ENCODE measurements at places on chromosomes 11 and 22.

- DNase-seq = peak; percentile 55
Measured at GRCh38 chr22:39496131-39496838, 5.8 kb upstream of the MIEF1 start.

- DNase-seq = no peak
Measured at GRCh38 chr22:44277386-44278135, 35.2 kb downstream of the SHISAL1 start.

GRCh38 chr22:46165977-46166376, 15.7 kb downstream of the PPARA start:
- no peak for DNase-seq

DNA sequence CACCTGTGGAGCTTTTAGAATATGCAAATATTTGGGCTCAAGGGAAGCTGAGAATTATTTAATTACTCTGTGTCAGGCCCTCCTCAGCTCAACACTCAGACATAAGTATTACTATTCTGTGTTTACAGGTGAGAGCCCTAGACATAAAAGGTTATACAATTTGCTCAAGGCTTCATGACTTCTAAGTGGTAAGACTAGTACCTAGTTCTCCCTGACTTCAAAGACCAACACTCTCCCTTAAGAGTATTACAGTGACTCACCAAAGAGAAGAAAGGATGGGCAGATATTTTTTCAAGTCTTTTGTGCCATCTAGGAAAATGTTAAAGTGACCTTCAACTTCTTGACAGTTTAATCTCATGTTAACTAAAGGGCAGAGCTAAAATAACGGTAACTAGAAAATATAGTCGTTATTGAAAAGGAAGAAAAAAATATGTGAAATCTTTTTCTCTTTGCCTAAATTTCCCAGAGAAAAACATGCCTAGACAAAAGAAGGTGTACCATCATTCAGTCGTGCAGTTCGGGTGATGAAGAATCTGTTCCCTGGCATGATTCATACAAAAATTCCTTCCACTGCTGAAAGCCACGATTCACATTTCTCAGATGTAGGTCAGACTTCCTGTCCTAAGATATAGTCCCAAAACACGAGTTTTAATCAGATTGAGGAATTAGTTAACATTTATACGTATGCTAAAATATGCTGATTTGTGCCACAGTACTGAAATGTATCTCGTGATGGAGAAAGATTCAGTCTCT, 849.1 kb upstream of the API5 start:
- no peak for DNase-seq

- no peak for DNase-seq
Measured at GRCh38 chr22:22993184-22993583, 77.1 kb upstream of the GNAZ start.

GRCh38 chr11:132751516-132752250, 780.6 kb downstream of the OPCML start:
- DNase-seq = no peak

DNA sequence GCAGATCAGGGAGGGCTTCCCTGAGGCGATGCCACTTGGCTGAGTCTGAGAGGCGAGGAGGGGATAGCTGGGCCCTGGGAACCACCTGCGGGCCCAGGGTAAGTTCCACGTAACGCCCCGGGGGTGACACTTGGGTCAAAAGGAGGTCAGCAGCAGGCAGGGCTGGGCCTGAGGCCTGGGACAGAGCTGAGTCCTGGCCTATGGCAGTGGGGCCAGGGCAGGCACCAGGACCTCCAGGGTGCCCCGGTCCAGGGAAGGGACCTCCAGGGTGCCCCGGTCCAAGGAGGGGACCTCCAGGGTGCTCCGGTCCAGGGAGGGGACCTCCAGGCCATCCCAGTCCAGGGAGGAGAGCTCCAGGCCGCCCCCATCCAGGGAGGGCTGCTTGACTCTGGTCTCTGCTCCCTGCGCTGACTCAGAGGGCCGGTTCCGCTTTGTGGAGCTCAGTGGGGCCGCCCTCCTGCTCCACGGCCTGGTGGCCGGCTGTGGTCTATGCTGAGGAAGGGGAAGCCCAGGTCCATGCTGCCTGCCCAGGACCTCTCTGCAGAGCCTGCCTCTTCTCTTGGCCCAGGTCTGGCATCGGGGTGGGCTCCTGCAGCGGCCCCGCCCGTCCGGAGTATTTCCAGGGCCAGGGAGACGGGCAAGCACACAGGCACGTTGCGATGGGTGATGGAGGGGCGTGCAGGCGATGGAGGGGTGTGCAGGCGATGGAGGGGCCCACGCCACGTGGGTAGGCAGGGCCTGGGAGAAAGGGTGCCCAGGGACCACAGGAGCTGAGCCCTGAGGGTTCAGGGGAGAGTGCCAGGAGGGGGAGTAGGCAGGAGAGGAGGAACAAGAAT, 19.5 kb upstream of the WNT7B start:
- DNase-seq = no peak

DNA sequence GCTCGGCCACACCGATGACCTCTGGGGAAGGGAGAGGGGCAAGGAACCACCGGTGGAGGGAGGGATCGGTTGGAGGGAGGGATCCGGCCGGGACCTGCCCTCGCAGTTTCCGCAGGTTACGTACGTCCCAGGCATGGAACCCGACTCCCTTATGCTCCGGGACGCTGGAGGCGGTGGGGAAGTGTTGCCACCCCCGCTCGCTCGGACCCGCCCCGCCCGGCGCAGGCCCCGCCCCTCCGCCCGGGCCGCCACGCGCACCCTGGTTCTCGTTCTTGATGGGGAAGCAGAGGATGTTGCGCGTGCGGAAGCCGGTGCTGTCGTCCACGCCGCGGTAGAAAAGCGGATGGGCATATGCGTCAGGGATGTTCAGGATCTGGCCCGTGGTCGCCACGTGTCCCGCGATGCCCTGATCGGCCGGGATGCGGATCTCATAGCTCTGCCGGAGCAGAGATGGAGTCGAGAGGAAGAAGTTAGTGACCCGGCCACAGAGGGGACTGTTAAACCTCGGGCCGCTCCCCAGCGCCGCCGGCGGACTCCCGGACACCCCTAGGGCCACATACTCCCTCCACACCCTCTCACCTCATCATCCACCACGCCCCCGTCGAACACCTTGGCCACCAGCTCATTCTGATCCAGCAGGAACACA, 89.8 kb downstream of the PDE2A start:
- DNase-seq = peak; percentile 74

- DNase-seq = no peak
Measured at GRCh38 chr11:41612415-41612814, 153.0 kb upstream of the LRRC4C start.

- no peak for DNase-seq
Measured at GRCh38 chr22:43113526-43114251, 3.1 kb downstream of the BIK start.

DNA sequence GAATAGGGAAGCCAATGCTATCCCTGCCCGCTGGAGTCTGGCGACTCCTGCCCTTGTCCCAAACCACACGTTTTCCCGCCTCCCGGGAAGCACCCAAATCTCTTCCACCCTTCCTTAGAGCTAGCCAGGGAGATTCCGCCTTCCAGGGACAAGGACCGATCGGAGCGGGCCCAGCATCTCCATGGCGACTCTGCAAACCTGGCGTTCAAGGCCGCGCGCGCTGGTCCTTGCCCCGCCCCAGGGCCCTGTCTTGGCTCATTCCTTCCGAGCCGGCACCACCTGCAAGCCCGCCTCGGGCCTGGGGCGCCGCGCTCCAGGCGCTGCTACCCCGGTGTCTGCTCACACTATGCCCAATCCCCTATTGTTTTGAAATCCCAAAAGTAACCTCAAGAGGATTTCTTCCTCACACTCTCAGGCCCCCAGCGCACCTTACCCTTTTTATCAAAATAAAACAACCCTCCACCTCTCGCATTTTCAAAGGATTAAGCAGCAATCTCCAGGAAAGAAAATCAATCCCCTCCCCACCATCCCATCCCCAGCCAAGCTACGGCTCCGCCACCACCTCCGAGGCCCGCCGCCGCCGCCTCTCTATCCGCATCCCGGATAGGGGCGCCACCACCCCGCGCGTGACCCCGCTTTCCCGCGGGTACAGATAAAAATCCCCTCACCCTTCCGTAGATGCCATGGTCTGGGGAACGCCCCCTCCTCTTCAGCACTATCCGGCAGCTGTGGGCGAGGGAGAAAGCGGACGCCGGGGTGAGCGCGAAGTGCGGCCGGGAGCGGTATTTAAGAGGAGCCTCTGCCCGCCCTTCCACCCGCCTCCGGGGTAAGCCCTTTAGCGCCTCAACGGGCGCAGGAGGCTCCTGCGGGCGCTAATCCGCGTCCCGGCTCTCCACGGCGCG, 825 bp downstream of the SLC1A2 start:
- DNase-seq = no peak

DNA sequence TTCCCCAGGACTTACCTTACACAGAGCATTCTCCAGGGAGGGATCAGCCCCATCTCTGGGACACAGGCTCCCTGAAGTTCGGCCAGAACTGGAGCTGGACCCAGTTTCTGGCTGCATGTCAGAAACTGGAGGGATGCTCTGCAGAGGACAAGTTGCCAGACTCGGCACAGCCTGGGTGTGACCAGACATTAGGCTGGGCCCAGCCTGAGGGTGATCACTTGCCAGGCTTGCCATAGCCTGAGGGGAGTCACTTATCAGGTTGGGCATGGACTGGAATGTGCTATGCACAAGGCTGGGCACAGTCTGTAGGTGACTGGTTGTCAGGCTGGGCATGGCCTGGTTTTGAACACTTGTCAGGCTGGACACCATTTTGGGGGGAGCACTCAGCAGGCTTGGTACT, 30.7 kb upstream of the STK33 start:
- no peak for DNase-seq

DNA sequence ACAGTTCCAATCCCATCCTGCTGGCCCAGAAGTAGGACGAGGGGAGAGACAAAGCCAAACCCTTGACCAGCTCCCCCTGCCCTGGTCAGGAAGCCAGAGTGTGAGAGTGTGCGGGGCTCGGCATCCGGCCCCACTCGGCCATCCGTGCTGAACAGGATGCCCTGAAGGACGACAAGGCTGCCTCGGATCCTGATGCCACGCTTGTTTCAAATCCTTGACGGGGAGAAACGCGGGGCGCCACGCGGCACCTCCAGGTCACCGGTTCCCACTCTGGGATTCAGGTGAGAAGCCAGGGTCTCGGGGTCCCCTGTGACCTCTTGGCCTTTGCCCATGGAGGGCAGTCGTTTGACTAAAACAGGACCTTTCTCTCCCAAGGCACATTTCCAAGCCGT, 167.8 kb downstream of the BRD1 start:
- DNase-seq = no peak

DNA sequence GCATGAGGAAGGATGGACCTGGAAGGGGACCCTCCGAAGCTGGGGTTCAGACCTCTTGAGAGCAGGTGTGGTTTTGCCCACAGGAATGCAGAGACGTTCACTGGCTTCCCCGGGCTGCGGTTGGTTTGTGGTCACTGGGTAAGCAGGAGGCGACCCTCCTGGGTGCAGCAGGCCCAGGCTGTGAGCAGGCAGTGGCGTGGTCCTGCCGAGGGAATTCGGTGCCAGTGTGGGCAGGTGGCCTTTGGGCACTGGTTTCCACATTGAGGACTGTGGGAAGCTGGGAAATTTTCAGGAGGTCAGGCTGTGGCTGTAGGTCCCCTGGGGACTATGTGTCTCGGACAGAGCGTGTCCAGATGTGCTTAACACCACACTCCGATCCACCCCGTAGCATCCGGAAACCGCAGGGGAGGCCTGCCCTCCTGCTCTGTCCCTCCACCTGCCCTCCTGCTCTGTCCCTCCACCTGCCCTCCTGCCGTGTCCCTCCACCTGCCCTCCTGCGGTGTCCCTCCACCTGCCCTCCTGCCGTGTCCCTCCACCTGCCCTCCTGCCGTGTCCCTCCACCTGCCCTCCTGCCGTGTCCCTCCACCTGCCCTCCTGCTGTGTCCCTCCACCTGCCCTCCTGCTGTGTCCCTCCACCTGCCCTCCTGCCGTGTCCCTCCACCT, 27.5 kb downstream of the TPCN2 start:
- no peak for DNase-seq

- peak; percentile 66 for DNase-seq
Measured at GRCh38 chr22:22802339-22802970, 85.2 kb upstream of the IGLL5 start.

GRCh38 chr11:76626266-76626665, 44.3 kb downstream of the LRRC32 start:
- DNase-seq = no peak

DNA sequence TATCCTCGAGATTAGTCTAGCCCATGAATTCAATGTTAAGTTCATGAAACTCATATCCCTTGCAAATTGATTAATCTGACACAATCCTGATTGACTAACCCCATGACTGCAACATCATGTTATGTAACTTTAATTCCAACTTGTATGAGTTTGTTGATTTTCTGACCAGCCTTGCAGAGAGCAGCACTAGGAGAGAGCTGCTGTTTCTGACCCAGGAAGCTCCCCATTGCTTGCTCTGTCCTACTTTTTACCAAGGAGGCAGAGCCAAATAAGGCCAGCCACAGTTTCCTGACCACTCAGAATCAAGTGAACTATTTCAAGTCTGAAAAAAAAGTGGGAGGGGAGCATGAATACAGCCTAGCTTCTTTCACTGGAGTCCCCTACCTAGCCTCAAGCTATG, 13.2 kb downstream of the MPZL3 start:
- no peak for DNase-seq

GRCh38 chr11:8384199-8384821, 120.6 kb upstream of the LMO1 start:
- DNase-seq = no peak

DNA sequence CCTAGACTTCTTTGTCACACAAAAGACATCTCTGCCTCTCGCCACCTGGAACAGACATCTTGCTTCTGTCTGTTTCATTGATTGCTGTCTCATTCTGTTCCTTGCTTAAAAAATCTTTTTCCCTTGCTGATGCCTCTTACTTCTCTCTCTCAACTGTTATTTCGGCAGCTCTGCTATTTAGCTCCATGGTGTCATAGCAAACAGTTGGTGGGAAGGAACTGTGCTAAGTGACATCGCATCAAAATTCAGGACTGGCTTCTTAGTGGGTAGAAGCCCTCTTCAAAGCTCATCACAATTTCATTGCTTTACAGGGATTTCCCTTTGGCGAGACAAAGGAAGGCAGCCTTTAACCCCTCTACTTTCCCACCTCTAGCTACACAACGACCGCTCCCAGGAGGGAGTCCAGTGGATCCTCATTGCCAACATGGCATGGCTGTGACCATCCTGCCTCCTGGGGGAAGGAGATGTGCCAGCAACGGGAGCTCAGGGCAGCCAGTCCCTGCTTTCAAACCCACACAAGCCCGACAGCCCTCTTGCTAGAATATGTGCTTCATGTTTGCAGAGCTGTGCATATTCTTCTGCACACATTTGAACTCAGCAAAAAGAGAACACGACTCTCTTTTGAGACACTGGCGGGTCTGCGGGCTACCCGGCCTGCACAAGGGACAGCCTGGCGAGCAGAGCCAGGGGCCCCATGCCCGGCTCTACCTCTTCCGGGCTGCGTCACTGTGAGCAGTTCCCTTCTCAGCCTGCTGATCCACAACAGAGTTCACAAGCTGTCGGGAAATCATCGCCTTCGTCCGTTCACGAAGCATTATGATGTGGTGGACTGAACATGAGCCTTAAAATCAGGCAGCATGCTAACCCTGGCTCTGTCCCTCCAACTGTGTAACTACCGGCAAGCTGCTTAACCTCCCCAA, 51.1 kb upstream of the JAM3 start:
- DNase-seq = no peak

- no peak for DNase-seq
Measured at GRCh38 chr11:43957571-43957970, 15.1 kb downstream of the C11orf96 start.
